ENCODE measurements at places on chromosomes 2 and 18.

- no peak for DNase-seq
Observed at GRCh38 chr18:28063926-28064325, 113.0 kb downstream of the CDH2 start.

GRCh38 chr2:219323434-219323833 is 9.1 kb downstream of the RESP18 start:
- no peak for DNase-seq

GRCh38 chr2:7044253-7045250 is 127.3 kb downstream of the RNF144A start:
- DNase-seq = no peak

DNA sequence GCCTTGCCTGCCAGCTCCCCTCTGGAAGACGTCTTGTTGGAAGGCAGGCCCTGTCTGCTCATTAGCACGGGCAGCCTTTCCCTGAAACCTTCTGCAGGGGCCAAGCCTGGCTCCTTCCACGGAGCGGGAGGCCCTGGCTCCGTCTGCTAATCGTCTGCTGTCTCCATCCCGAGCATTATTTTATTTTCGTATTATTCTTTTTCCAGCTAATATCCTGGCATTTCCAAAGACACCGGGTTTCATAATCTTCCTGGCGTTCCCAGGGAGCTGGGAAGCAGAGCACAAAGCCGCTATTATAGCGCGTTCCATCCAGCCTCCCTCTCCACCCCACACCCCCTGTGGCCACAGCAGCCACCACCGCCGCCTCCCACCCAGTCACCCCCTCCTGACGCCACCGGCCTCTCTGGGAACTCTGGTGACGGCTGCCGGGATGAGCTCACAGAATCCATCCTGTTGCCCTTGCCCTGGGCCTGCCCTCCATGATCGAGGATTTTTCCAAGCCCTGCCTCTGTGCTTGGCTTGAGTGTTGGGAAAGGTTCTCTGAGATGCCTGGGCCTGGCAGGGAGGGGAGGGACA is 125.5 kb downstream of the DYSF start:
- no peak for DNase-seq

GRCh38 chr2:39413063-39413737 is 23.9 kb downstream of the MAP4K3 start:
- no peak for DNase-seq

- DNase-seq = no peak
Observed at GRCh38 chr2:196356332-196356731, 185.0 kb upstream of the STK17B start.

- DNase-seq = no peak
Observed at GRCh38 chr18:61731178-61731577, 161.6 kb downstream of the RNF152 start.

DNA sequence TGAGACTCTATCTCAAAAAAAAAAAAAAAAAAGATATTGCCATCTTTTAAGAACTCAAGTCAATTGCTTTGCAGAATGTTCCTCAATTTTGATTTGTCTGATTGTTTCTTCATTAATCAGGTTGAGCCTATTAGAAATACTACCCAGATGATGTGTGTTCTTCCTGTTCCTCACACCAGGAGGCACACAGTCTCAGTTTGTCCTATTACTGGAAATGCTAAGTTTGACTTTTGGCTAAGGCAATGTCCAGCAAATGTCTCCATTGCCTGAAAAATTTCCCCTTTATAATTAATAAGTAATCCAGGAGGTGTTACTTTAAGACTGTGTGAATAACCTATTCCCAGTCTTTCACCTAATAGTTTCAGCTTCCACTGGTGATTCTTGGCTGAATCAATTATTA is 28.4 kb downstream of the BOLA3 start:
- DNase-seq = no peak

- DNase-seq = no peak
Observed at GRCh38 chr2:46970334-46971288, 55.0 kb upstream of the MCFD2 start.

DNA sequence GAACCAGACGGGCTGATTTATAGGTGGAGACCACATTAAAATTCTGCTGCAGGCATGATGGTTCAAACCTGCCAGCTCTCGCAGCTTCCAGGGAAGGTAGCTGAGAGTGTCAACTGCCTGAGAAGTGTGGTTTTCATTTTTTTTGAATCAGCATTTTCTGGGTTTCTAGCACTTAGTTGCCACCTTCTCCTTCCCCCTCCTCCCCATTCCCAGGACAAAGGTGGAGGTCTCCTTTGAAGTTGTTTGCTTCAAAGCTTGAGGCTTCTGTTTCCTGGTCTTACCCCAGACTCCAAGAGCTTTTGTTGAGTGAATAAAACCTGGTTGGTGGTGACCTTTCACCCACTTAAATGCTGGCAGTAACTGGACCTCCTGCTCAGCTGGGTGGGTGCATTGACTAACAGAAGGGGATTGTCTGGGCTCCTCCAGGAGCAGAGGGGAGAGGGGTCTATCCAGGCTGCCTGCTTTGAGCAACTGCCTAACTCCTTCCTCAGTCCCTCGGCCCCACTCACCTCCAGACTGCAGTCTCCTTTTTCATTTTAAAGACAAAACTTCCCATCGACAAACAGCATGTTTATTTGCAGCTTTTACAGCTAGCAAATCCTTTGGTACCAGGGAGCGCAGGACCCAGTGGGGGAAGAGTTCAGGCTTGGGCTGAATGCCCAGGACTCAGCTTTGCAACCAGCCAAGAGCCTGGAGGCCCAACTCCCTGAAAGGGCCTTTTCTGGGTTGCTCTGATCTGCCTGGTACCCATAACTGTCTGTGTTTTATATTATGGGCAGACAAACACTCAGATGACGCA is 3.5 kb downstream of the RHOB start:
- DNase-seq = no peak

- DNase-seq = no peak
Observed at GRCh38 chr2:105256431-105257047, 15.0 kb downstream of the GPR45 start.

- DNase-seq = no peak
Observed at GRCh38 chr2:218993345-218994315, at the start of gene CRYBA2. TSS of gene CRYBA2 (minus strand) at chr2:218993422. CDS start at chr2:218993176, 246 bp downstream.

- no peak for DNase-seq
Observed at GRCh38 chr2:139354518-139354917, 574.3 kb upstream of the NXPH2 start.

- no peak for DNase-seq
Observed at GRCh38 chr18:76348267-76349066, 146.6 kb downstream of the ZNF516 start.

- peak; percentile 60 for DNase-seq
Observed at GRCh38 chr2:72887740-72888437, 681 bp downstream of the SPR start.
